ENCODE measurements at places on chromosomes 7 and 10. TPM values are rescaled to one million over a fixed set of nuclear protein-coding genes. Genes with fewer than 3 reads are reported as not detected.

GRCh38 chr10:123373591-123373990, 219.4 kb downstream of the BUB3 start:
- no peak for DNase-seq

DNA sequence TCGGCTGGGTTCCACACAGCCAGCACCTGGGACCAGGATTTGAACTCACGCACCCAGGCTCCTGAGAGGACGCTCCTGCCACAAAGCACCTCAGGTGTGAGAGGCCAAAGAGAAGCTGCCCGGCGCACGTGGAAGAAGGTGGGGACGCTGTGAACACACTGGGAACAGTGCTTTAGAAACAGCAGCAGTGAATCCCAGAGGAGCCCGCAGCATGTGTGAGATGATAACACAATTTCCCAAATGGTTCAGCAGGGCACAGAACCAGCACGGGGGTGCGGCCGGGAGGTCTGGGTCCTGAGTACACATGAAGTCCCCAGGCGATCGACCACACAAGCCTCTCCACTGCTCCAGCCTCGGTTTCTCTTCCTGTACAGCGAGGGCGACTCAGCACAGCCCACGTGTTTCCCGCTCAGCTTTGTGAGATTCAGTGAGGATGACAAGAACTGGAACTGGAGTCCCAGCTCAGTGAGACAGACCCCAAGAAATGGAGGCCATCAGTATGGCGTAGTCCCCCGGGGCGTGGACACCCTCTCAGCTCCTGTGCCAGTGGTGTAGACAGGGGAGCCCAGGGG, 188.3 kb downstream of the MAD1L1 start:
- peak; percentile 2 for DNase-seq

GRCh38 chr10:82378146-82378545, 503.2 kb downstream of the NRG3 start:
- DNase-seq: no peak

DNA sequence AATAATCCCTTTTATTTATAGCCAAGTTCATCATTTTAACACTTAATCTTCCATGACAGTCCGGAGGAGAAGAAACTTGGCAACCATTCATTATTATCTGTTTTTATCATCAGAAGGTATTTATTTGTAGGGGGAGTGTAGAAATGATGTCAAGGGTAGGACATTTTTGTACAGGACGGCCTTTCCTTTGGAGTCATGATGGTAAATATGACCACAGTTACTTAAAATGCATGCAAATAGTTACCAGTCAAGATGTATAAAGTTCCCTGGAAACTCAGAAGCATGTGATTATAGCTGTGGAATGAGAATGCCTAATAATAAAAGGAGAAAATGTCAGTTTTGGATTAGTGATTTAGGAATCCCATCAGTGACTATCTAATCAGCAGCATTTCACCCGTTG, 183.1 kb upstream of the PRPS1L1 start:
- no peak for DNase-seq

Gene IDI2
- polyA plus RNA-seq: 133 TPM
